Fibroblast of skin of back (primary cell): ENCODE measurements at places on chromosomes 2 and 18.

GRCh38 chr2:115070002-115070401 is 627.6 kb downstream of the DPP10 start:
- no peak for DNase-seq

- no peak for DNase-seq
Measured at GRCh38 chr2:48175656-48176055, 269.4 kb upstream of the FBXO11 start.

GRCh38 chr2:58930537-58930936 is 689.4 kb upstream of the FANCL start:
- peak; percentile 61 for DNase-seq

DNA sequence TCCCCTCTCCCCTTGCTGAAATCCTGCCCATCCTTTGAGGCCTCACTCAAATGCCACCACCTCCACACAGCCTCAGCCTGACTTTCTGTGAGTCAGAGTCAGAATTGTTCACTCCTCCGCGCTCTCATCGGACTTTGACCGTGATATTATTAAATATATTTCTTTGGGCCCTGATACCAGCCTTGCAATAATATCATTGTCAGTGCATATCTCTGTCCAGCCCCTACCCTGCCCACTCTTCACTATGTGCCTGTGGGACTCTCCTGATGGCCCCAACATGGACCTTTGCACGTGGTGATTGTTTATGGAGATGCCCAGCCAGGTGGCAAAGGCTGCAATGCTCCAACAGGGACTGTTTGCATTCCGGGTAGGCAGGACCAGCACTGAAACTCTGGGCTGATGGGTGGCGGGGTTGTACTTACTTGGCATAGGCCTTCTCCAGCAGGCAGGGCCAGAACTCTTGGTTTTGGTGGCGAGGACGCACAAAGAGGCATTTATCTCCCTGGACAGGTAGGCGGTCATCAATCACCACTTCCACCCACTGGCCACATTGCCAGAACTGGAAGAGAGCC is 37.3 kb downstream of the CAPN13 start:
- no peak for DNase-seq

DNA sequence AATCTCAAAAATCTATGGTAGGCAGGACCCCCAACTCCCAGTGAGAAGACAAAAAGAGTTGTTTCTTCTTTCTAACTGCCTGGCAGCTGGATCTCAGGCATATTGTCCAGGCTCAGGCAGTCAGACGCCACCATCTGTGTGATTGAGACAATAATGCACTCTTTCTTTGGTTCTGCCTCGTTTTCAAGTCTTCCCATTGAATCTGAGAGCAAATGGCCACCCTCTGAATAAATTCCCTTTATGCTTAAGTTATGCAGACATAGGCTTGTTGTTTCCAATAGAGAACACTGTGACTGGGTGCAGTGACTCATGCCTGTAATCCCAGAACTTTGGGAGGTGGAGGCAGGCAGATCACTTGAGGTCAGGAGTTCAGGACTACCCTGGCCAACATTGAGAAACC is 15.3 kb upstream of the CD207 start:
- no peak for DNase-seq

DNA sequence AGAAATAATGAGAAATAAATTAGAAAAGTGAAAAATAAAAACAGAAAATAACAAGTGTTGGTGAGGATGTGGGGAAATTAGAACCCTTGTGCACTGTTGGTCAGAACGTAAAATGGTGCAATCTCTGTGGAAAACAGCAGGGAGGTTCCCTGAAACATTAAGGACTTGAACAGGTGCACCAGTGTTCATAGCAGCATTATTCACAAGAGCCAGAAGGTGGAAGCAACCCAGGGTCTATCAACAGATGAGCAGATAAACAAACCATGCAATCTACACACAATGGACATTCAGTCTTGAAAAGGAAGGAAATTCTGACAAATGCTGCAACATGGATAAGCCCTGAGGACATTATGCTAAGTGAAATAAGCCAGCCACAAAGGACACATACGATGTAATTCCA is 58.2 kb upstream of the TFCP2L1 start:
- DNase-seq, result no peak

DNA sequence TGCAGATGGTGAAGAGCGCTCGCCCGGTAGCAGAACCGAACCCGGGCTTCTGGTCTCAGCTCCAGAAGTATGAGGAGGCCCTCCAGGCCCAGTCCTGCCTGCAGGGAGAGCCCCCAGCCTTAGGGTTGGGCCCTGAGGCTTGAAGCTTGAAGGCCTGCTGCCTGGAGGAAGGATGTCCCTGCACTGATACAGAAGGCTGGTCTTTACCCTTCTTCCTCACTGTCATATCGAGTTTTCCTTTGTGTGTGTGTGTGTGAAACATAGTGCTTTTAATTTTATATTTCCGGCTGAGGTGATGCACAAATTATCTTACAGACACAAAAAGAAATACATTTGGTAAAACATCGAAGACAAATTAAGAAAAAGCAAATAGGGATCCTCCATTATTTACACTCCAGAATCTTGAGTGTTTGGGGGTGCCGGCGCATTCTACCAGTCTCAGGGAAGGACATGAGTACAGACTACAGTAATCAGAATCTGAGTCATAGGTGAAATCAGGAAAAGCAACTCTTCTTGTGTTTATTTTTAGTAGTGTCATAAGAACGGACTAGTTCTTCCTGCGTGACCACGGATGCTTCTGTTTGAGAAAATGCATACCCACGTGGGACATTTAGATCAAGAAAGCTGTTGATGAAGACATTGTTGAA is 1.3 kb downstream of the DUSP28 start:
- DNase-seq, result peak; percentile 67

DNA sequence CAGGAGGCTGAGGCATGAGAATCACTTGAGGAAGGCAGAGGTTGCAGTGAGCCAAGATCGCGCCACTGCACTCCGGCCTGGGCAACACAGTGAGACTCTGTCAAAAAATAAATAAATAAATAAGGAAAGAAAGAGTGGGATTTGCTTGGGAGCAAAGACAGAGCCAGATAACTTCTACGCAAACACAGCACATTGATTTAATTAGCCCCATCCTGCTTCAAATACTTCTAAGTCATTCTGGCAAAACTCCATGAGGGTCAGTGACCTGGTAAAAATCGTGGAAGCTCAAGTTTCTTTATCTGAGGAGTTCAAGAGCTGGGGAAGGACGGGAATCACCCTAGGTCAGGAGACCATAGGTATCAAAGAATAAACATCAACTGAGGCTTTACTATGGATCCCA is 70.6 kb upstream of the TCF7L1 start:
- DNase-seq, result peak; percentile 10

DNA sequence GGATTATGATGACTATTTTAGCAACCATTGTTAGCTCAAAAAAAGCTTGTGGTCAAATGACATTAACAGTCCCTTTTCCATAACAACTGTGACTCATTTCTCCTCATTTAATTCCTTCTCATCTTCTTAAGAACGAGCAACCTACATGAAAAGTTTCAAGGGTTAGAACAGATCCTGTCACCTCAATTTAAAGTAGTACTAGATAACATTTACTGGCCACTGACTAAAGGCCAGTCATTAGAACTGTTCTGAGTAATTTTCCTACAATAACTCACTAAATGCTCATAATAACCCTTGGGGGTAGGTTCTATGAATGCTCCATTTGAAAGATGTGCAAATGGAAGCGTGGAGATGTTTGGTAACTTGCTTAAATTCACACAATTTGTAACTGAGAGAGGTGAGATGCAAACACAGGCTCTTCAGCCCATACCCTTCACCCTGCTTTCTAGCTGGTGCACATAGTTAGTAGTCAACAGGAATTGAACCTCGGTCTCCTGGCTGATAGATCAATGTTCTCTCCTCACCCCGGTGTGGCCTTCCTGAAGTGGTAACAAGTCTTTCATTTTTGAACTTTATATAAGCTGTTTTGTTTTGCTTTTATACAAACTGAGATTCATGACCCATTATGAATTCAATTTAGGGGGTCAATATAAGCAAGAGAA is 212.5 kb downstream of the SETBP1 start:
- no peak for DNase-seq

DNA sequence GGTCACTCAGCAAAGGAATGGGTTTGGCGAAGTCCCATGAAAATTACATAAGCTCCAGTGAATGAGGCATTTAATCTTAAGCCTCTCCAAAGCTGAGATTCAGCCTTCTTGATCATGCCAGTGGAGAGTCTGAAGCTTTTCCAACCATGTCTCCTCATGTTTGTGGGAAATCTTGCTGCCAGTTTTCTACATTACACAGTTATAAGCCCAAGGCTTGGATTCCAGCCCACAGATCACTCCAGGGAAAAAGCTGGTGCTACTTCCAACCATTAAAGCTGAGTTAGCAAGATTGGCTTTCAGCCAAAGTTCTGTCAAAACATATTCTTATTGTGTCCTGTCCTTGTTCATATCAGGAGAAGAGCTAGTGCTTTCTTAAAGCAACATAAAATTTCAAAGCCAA is 293.8 kb downstream of the LRRTM4 start:
- DNase-seq, result no peak

DNA sequence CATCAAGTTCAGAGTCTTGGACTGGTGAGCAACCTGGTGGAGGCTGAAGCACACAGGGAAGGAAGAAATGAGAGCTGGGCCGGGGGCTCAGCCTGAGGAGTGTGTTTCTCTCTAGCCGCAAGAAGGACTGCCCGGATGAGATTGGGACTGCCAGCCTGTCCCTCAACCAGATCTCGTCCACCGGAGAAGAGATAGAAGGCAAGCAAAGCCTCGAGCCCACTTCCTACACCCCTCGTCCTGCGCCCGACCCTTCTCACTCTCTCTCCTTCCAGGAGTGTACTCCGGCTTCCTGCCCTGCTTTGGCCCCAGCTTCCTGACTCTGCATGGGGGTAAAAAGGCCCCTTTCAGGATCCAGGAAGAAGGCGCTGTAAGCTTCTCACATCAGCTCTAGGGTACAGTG is 26.2 kb downstream of the FER1L5 start:
- DNase-seq, result no peak
